Skeletal muscle cell (primary cell): ENCODE measurements at places on chromosomes 5 and 9.

DNA sequence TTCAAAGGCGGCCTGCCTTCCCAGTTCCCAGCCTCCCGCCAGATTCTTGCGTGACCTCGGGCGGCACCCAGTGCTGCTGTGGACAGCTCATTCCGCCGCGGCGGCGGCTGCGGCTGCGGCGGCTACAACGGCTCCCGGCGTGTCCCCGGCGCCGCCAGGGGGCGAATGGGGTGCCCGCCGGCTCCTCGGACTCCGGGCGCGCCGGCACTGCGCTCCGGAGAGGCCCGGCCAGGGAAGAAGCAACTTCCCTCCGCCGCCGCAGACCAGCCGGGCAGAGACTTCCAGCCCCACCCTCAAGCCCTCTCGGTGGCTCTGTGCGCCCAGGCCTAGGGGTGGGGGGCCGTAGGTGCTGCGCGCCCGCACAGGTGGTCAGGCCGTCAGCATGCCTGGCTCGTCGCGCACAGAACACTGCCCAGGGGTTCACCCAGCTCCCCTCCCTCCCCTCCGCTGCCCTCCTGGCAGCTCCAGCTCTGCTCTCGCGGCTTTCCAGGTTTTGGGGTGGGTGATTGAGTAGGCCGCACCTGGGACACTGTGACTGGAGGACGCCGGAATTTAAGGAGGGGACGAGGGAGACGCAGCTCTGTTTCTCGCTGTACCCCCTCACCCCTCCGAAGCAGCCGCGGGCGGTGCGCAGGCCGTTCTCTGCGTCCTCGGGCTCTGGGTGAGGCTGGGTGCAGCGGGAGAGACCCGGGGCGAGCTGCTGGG, 20.2 kb downstream of the IGIP start:
- no peak for DNase-seq

DNA sequence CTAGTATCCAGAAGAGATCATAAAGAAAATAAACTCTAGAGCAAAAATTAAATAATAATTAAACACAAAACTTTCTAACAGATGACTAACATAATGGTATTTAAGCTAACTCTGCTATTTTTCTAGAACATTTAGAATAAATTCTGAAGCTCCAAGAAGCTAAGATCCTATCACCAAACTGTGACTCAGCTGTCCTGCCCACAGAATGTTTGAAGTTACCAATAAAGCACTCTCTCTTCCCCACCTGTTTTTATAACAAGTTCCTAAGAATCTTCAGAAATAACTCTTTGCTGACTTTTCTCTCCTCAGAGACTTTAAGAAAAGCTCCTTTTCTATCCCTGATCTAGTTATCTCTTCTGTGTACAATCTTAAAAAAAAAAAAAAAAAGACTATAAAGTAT, 6.0 kb upstream of the EFNA5 start:
- no peak for DNase-seq

- no peak for DNase-seq
Measured at GRCh38 chr5:170632985-170633234, 129.1 kb downstream of the KCNIP1 start.

DNA sequence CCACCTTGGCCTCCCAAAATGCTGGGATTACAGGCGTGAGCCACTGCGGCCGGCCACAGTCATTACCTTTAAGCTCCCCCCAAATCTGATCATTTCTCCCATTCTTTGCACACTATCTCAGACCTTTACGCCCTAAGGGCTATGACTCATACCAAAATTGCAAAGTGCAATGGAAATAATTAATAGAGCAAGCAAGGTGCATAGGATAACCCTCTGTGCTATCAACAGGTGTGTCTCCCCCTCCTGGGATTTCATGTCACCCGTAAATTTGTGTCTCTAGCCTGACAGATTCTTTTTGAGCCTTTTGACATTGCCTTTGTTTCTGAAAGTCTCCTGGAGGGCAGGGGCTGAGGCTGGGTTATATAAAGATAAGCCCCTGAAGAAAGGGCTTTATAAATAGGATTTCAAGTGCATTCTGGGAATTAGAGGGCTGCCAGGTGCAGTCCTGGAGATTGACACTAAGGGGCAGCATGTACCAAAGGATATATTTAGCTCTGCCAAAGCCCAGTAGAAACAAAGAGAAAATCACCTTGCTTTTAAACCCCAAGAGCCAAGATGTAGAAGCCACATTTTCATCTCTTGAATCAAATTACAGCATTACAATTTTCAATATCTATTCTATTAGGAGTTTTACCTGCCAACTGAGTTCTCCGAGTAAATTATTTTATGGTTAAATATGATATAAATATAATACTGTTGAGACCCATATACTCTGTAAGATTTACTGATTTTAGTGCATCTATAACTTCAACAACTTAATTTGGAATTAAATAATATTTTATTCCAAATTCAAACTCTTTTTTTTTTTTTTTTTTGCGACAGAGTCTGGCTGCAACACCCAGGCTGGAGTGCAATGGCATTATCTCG, 18.2 kb downstream of the S100Z start:
- peak; percentile 10 for DNase-seq

DNA sequence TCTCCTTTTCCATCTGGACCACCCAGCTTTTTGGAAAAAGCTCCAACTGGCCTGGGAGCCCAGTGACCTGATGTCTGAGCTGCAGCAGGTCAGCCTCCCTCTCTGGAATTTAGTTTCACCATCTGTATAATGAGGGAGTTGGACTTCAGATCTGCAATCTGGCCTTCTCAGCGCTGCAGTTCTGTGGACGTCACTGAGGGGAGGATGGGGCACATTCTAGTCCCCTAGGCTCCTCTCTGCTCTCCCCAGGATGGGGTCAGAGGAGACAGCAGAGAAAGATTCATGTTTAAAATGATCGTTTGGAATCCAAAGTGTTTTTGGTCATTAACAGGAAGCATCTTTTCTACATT, 10.2 kb downstream of the OR13J1 start:
- no peak for DNase-seq

GRCh38 chr9:91158946-91159345, 202.8 kb downstream of the AUH start:
- no peak for DNase-seq

DNA sequence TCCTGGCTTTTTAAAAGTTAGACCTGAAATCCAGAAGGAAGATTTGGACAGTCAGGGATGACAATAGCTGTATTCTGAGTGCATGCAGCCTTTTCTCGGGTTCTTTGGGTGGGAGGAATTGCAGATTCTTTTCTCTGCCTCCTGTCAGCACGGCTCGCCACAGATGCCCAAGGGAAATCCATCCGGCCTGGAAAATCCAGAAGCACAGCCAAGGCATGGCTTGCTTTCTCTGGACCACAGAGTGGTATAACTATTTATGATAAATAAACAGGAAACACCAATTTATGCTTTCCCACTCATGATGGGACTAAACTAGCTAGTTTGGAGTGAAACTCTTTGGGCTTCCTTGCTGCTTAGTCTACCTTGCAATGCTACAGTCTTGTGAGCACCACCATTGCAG, 59.1 kb downstream of the C9orf152 start:
- peak; percentile 79 for DNase-seq

GRCh38 chr5:180869587-180869986, 8.5 kb upstream of the ZFP62 start:
- DNase-seq = no peak

DNA sequence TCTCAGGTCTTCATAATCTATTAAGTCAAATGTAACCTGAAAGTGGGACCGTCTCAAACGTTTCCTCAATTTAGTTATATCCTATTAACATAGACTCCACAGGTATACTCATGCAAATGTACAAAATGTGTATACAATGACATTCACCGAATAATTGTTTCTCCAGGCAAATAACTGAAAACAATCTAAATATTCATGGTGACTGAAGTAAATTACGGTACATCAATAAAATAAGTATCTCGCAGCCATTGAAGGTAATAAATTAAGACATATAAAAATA, 482 bp downstream of the IARS1 start:
- DNase-seq = no peak

DNA sequence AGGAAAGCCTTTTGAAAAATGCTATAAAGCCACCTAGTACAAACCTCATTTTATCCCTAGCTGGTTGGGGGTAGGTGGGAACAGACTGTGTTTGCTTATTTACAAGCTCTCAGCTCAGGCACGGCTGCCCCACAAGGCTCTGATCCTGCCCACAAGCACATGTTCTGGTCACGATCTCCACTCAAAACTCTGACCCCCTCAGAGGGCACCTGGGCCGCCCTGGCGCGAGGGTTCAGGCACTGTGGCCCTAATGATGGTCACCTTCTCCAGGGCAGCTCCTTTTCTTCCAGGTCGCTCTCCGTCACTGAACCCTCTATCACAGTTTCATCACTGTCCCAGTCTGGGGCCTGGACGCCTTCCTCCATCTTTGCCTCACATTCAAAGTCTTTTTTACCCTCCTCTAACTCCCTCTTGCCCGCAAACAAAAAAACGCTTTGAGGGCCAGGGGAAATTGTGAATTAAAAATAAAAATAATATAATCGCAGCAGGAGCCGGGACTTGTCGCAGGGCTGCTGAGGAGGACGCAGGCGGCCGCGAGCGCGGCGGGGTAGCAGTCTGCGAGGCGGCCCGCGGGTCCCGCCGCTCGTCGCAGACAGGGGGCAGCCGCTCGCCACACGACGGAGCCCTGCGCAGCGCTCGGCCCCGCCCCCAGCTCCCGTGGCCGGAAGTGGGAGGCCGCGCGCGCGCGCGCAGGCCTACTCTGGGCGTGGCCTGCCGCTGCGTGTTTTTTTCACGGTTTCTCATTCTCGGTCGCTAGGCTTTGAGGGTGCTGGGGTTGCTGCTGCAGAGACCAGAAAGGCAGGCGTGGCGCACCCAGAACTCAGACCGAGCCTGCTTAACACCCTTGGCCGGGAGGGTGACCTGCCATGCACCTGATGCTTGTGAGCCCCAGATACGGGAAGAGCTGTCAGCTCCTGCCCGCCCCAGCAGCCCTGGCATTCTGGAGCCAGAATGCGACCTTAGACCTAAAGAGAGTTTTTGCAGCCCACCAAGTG, at the start of gene ANKRD31:
Gene ANKRD31, minus strand, starts transcription at position 557 of the 995 bp plus-strand sequence. Its CDS starts 192 bp downstream, at position 365.
- peak; percentile 31 for DNase-seq

DNA sequence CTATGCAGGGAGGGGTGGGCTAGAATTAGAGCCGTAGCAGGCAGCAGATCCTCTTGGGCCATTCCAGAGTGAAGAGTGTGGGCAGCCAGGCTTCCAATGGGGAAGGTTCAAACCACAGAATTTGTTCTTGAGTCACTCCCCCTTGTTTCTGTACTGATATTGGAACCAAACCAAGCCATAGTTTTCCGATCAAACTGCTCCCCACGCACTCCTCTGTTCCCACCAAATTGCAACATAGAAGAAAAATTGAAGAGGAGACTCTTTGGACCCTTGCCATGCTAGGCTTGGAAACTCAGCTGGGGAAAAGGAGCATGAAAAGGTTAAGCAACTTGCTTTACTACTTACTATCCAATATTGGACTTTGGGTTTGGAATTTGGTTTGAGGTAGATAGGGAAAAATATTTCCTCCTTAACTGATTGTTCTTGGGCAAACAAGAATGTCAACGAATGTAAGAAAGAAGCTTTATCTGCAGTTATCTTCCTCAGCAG, 165.8 kb upstream of the NR3C1 start:
- DNase-seq = peak; percentile 97
